ENCODE measurements at places on chromosomes 3 and 15.

DNA sequence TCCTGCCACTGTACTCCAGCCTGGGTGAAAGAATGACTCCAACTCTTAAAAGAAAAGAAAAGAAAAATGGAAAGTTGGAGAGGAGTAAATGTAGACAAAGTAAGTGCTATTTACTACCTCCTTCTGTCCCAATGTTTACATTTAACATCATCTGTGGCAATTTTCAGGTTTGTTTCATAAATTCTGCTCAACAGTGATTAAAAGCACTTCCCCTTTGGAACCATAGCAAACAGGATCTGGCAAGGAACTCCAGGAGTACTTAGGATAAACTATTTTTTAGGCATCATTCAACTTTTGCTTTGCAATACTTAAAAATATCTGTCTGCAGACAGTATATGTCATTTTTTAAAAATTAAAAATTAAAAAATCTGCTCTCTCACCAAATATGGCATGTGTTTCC is 5.5 kb upstream of the CX3CR1 start:
- DNase-seq, result no peak

GRCh38 chr3:59908701-59909100 is 858.9 kb upstream of the CFAP20DC start:
- DNase-seq, result no peak

GRCh38 chr3:141006344-141006743 is 44.8 kb upstream of the SPSB4 start:
- no peak for DNase-seq

DNA sequence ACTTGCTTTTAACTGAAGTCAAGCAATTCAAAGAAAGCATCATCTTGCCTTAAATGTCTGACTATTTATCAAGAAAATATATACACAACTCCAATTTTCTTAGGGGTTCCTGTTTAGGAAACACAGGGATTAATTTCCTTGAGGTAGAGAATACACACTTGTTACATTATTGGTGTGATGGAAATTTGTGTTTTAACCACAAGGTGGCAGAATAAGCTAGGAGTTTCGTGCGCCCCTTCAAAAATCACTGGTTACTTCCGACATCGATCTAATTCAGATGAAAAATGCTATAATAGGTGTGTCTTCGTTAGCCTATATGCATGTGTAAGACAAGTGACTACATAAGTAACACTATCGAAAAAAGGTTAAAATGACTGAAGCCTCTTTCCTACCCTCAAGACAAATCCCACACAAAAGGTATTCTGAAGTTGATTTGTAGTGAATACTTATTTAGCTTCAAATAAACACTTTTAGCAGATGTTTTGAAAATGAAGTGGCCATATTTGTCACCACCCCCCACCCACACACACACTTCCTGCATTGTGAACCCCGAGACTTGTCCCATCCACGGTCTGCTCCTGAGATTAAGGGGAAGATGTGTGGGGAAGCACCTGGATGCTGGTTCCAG is 246.5 kb downstream of the ROBO1 start:
- peak; percentile 40 for DNase-seq

DNA sequence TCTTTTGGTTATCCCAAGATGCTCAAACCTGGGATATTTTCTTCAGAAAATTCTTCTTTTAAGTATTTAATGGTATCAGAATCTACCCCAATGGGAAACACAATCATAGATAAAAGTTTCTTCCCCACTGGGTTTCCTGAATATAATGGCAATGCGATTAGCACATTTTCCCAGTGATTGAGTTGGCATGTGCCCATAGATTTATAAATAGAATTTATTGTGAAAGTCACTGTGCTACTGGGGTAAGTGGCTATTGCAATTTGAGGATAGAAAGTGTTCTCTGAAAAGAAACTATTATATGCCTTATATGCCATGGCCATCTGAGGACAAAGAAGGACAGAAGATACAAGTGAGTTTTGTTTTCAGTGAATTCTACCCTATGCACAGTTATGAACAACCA is 99.0 kb upstream of the RBMS3 start:
- no peak for DNase-seq

- DNase-seq, result no peak
These were observed 39.8 kb downstream of the CADM2 start for GRCh38 chr3:84998545-84998944.

DNA sequence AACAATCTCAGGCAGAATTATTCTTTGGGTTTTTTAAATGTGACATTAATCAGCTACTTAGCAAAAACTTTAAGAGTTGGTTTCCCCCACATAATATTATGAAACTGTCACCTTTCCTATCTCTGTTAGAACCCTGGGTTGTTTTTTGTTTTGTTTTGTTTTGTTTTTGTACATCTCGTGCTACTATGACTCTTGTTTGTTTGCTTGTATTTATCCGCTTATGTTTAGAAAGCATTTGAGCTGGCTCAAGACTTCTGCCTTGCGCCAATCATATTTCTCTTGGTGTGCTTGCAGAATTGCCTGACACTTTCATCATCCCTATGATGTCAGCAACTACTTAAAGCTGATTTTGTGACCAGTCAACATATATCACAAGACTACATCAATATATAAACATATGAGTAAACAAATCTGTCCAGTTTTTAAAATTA is 116.9 kb downstream of the DCLK3 start:
- no peak for DNase-seq
